Activated T-cell treated with anti-CD3 and anti-CD28 coated beads for 24 hours (primary cell): ENCODE measurements at places on chromosomes 1 and 21.

GRCh38 chr1:177119311-177119710, 45.2 kb downstream of the ASTN1 start:
- no peak for DNase-seq

- DNase-seq, result no peak
Observed at GRCh38 chr1:119841306-119841705, 30.0 kb upstream of the REG4 start.

- no peak for DNase-seq
Observed at GRCh38 chr1:197367627-197368026, 99.6 kb downstream of the CRB1 start.

DNA sequence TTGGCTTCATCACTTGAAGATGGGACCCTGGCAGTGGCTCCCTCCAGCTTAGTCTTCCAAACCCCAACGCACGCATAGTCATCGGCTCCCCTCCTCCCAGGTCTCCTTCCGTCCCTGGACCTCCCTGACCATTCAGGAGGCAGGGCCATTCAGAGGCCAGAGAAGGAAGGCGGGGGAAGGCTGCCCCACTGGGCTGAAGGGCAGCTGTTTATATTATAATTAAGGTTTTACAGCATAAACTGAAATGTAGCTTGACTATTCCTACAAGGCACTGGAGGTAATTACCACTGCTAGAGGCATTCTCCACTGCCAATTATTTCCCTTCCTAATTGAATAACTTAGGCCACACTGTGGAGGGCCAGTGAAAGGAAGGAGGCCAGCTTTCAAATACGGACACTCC, 170.6 kb upstream of the PROX1 start:
- DNase-seq, result no peak

DNA sequence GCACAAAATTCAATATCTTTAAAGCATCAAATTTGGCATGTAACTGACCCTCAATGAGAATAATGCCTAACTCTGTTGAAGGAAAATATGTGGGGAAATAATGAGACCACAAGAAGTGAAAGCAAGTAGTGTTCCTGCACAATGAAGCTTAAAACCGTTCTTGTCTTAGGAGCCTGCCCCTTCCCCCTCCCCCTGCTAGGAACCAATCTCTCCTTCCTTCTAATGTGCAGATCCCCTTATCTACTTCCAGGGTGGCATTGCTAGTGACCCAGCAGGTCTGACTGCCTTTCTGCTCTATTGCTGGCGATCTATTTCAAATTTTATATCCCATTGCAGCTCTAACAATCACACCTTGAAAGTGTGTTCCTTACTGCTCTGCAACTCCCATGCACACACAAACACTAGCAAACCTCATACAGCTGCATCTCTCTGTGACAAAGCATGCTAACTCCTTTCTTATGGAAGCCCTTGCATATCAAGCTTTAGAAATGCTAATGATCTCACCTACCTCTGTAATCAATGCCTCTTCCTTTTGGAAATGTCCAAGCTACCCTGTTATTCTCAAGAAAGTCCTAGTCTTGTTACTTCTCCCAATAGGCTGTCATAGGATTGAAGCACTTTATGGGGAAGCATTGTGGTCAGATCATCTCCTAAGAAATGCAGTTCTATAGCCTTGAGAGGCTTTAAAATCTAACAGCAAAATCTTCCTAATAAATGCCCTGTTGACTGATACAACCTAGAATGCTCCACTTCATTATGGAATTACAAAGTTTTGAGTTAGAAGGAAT, 26.5 kb downstream of the BCL9 start:
- DNase-seq, result no peak

DNA sequence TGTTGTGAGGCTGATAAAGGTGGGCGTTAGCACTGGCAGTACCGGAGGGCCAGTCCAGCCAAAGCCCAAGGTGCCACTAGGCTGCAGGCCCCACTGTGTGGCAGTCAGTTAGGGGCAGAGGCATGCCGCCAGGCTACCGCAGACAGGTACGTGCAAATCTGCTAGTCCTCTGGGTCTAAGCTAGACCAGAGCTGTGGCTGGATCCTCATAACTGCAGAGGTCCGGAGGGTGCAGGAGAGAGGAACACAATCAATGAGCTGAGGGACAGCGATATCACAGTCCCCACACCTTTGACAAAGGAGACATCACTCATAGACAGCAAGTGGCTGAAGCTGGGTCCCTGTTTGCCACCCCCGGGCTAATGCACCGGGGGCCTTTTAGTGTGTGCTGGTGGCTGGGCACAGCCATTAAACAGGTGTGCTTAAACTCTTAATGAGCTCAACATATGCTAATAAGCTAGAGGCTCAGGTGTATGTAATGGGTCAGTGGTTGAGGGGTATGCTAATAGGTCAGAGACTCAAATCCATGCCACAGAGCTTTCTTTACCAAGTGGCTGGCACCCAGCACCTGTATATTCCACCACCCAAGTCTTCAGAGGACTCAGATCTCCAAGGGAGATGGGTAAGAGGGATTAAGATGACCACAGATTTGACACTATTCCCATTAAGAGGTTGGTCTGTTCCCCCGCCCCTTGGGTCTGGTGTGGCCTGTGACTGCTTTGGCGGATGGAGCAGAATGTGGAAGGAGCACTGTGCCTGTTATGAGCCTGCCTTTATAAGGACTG, 82.0 kb downstream of the GLIS1 start:
- no peak for DNase-seq

- no peak for DNase-seq
Observed at GRCh38 chr1:150799089-150799488, 9.0 kb downstream of the CTSK start.

- no peak for DNase-seq
Observed at GRCh38 chr1:204136814-204137213, 15.0 kb downstream of the ETNK2 start.

- no peak for DNase-seq
Observed at GRCh38 chr21:36254106-36254941, 65.7 kb upstream of the MORC3 start.

DNA sequence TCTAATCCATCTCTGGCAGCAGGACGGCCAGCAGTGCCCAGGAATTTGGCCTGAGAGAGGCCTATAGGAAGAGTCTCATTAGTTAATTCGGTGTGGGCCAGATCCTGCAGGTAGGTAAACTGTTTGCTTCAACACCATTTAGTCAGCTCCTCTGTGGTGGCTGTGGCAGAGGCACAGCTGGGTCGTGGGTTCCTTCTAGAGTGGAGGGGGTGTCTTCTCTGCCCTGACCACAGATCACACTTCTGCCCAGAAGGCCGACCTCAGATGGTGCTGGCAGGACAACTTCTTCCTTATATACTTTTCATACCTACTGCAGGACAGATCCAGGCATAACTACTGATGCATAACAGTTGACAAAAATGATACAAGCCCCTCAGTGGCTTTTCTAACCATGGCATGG, 281.4 kb downstream of the RPS6KC1 start:
- no peak for DNase-seq

- DNase-seq, result no peak
Observed at GRCh38 chr1:179807291-179807690, 64.2 kb downstream of the FAM163A start.

DNA sequence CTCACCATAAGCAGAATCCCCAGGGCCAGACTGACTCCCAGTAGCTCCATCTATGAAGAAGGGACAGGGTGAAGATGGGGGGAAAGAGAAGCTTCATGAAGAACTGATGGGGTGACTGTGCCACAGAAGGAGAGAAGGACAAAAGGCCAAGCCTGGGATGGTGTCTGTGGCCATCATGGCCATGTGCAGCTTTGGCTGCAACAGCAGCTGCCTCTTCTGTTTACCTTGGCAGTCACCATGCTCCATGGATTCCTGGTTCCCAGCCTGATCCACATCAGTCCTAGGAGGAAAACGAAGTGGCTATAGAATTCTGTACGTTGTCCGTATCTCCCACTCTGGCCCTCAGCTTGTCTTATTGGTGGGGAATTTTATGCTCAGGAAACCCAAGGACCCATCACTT, 12.0 kb downstream of the SEMA6C start:
- DNase-seq, result no peak

- DNase-seq, result no peak
Observed at GRCh38 chr1:107879927-107880326, 85.1 kb downstream of the VAV3 start.

DNA sequence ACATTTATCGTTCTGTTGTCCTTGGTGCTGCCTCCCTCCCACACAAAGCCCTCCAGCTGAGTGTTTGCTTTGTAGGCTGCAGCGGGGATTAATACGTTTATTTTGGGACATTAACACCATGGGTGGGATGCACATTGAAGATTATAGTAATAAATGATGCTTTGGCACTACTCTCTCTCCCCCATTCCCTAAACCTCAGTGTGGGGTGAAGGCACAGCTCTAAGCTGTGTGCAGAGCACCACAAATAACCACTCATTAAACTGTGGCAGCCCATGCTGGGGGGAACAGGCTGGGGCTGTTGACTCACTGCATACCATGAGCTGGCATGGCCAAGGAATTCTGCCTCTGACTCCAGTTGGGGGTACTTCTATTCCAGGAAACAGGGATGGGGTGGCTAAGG, 7.7 kb downstream of the PCP4L1 start:
- DNase-seq, result no peak

DNA sequence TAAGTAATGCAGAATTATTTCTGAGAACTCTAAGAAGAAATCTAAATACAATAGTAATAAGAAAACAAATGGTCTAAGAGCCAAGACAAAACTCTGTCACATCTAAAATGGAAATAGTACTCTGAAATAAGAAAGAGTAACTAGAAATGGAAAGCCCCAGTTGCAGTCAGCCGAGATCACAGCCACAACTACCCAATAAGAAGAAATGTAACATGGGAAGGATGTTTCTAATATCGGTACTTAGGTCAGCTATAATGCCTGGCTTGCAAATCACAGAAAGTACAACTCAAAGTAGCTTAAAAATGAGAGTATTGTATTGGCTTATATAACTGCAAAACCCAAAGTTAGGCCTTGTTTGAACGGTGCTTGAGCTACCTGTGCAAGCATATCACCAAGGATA, 58.6 kb upstream of the USP25 start:
- DNase-seq, result no peak

- no peak for DNase-seq
Observed at GRCh38 chr1:5620997-5621396, 371.2 kb downstream of the NPHP4 start.

DNA sequence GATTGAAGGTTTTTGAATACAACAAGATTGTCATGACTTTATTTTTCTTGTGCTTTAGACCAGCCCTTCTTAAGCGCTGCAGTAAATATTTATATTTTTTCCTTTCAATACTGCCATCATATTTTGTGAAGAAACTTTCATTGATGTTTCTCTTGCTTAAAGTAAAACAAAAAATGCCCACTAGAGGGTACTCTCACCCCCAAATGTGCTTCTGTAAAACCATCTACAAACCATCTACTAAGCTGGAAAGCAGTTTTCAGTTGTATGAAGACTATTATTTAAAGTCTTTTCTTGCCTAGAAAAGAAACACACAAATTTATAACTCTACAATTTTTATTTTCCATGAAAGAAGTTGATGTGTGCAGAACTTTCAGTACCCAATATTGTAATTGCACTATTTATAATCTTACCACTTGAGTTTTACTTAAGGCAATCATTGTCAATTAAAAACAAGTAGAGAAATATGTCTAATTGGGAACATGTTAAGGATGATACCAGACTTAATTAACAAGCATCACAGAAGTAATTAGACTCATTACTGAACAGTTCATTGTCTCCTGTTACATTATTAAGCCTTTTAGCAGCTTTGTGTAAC, 10.7 kb downstream of the LEPR start:
- DNase-seq, result no peak

GRCh38 chr1:54977533-54978297, 2.7 kb upstream of the TMEM61 start:
- no peak for DNase-seq

DNA sequence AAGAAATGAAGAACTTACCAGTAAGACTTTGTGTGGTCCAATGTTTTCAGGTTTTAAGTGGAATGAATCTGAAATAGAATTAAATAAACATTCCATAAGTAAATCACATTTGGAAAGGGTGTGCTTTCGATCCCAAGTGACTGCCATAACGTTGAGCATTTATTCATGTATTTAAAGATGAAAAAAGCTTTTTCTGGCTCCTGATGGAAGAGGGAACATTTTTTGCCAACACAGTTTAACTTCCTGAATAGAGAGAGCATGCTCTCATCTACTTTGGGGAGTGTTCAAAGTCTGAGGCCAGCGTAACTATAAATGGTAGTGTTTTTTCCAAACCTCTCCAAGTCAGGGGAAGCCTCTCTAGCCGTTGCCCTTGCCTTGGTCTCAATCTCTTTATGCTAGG, 55.8 kb downstream of the GNG12 start:
- no peak for DNase-seq
